ENCODE measurements at places on chromosomes 2 and 18.

GRCh38 chr2:75637568-75637967, 9.0 kb upstream of the MRPL19 start:
- DNase-seq, result no peak

DNA sequence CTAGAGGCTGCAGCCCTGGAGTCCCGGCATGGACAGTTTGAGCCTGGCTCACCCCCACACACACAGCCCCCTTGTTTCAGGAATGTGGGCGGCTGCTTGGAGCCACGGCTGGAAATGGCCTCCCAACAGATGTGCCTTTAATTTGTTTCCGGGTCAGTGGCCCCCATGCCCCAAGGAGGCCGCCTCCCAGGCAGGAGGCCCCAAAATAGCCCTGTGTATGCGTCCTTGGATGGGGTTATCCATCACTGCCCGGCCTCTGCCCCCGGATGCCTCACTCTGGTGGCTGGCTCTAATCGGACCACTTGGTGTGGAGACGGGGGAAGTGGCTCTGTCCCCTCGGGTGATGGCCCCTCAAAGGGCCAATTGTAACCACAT, 151.9 kb upstream of the MYCN start:
- DNase-seq, result no peak

GRCh38 chr18:32213693-32214092, 23.9 kb downstream of the MEP1B start:
- DNase-seq, result no peak

- no peak for DNase-seq
These were observed 542.2 kb downstream of the XIRP2 start for GRCh38 chr2:167430447-167430846.

DNA sequence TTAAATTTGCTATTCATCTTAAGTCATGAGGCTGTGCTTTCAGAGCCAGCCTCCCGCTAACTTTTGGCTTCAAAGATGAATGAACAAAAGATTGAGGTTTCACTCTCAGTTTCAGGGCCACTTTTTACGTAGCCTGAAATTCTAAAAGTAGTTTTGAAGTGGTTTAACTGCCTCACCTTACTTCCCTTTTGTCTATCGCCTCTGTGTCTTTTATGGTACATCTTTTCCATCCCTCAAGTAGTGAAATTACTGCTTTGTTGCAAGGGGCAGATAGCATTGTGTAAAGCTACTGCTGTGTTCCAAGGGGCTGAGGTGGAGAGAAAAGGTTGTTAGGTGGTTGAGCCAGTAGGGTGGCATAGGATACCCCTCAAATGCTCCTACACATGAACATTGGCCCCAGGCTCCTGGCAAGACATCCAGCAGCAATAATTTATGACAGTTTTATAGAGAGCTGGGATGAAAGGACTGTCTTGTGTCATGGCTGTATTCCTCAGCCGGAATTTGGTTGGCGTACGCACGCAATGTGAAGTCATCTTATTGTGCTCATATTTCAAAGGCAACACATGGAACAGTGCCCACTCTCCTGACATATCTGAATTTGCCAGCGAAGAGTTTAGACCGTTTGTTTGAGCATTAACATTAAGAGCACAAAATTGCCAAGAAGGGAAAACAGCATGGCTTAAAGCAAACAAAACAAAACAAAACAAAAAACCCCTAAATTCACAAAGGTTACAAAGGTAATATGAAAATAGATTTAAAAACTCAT, 32.2 kb downstream of the QPCT start:
- DNase-seq, result peak; percentile 6

DNA sequence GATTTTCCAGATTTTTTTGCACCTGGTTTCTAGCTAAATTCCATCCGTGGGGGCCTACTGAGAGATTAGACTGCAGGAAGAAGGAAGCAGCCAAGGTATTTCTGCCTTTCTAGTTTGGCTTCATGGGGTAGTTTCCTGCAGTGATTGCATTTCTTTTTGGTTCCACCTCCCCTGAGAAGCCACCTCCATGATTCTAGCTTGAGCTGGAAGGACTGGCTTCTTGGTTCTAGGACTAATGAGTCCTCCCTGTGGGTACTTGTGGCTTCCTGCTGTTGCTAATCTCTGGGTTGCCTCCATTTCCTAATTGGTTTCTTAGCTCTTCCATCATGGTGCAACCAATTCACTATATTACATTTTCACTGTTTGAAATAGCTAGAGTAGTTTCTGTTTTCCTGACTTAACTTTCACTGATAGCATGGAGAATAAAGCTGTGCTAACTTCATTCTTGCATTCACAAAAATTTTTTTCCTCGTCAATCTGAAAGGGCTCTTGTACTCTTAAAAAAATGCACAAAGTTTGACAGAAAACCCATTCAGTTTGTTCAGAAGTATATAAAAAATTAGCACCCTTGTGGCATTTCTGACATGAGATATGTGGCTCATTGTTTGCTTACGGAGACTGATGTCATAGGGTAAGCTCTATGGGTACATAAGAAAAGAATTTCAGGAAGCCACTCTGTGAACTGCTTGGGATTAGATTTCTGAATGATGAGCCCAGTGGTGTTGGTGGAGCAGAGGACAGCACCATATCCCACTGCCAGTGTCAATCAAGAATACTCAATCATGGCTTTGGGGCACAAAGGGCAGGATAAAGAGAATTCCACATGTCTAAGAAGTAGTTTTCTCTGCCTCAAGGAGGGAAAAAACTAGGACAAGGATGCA, 242.8 kb upstream of the RBMS1 start:
- no peak for DNase-seq

DNA sequence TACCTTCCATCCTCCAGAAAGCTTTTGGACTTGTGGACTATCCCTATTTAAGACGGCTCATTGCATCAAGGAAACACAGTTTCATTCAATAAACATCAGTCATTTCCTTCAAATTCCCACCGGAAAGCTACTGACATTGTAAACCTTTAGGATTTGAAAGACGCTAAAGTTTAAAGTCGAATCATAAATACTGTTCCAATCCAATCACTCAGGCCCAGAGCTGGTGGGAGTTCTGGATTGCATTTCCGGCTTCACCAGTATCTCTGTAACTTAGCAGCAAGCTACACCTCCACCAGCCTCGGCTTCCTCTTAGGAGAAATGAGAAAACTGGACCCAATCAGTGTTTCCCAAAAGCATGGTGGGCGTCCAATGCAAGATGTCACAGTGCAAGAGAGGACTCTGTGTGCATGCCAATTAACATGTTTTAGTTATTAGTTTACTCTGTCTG, 1.6 kb downstream of the WDFY1 start:
- no peak for DNase-seq

DNA sequence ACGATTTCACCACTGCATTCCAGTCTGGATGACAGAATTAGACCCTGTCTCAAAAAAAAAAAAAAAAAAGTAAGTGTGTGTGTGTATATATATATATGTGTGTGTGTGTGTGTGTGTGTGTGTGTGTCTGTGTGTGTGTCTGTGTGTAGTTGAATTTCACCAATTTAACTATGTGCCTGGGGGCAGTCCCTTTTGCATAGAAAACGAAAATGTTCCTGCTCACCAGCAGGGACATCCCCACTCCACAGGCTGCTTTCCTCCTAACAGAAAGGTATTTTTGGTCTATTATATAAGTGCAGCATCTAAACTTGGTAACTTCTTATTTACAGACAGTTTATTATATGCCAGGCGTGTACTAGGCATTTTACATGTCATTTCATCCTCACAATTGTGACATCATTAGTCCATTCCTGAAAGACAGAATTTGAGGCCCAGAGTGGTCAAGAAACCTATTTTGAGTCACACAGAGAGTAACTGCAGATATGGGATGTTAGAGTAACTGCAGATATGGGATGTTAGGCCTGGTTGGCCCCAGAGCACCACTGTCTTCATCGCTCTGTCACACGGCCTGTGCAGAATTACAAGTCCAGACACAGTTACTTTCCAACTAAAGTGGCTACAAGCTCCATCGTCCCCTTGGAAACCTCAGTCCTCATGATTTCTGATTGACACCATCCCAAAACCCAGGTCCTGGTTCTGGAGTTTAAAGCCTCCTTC, 9.3 kb upstream of the TTL start:
- no peak for DNase-seq

- no peak for DNase-seq
These were observed 31.4 kb upstream of the SALL3 start for GRCh38 chr18:78948221-78948620.

DNA sequence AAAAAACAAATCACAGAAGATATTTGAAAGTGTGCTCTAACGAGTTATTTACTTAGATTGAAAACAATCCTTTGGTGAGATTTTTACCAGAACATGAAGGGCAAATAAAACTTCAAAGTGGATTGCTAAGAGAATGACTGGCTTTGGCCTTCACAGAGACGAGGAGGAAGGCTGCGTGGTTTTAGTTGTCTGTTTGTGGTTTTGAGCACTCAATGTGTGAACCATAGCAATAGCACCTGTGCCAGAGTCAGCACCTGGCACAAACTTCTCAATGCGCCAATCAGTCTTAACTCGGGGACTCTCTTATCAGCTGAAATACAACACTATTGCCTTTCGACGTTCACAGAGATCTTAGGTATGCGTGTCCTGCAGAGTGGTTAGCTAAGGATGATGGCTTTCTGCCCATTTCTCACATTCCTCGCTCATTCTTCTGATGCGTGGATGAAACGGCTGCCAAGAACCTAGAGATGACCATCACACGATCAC, 70.0 kb downstream of the MBP start:
- peak; percentile 61 for DNase-seq

DNA sequence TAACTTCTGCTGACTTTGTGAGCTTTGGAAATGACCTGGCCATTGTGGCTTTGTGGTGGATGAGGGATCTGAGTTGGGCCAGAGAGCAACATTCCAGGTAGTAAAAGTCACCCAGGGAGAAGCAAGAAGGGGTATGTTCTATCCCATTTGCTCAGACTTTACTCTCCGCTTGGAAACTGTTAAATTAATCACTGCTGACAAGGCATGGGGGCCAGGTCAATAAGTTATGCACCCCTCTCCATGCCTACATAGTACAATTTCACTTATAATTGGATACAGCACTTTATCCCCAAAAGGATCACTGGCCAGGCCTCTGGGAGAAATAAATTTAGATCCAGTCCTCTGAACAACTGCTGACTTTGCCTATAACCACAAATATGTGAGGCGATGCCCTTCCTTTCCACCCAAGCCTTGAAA, 92.1 kb downstream of the RPRM start:
- no peak for DNase-seq

DNA sequence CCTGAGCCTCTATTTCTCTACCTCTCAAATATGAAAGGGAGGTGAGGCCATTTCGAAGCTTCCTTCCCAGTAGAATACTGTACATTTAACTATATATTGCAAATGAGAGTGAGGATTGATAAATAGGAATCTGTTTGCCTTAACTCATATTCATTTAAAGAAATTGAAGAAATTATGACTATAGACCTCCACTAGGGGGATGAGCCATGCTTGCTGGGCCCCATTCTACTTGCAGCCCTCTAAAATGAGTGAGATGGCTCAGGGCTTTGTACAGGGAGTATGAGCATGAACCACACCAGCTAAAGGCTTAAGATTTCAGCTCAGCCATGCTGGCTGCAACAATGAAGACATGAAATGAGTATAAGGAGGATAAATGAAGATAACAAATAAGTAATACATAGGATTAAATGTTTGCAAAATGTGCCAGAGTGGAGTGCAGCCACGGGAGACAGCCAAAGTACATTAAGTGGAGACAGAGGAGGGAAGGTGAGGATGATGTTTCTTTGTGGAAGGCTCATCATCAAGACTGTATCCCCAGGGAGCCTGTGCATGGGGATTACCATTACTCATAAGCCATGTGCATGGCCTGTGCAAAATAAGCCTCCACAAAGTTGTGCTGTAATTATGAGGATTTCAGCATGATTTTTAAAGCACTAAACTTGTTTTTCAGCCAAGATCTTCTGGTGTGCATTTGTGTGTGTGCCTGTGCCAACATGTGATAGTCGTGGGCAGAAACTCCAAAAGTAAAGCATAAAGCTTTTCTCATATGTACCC, 300.8 kb downstream of the CNTNAP5 start:
- no peak for DNase-seq

GRCh38 chr18:36181441-36181840, 5.9 kb upstream of the MOCOS start:
- no peak for DNase-seq

- no peak for DNase-seq
These were observed 540.6 kb downstream of the STK39 start for GRCh38 chr2:167706800-167707199.

DNA sequence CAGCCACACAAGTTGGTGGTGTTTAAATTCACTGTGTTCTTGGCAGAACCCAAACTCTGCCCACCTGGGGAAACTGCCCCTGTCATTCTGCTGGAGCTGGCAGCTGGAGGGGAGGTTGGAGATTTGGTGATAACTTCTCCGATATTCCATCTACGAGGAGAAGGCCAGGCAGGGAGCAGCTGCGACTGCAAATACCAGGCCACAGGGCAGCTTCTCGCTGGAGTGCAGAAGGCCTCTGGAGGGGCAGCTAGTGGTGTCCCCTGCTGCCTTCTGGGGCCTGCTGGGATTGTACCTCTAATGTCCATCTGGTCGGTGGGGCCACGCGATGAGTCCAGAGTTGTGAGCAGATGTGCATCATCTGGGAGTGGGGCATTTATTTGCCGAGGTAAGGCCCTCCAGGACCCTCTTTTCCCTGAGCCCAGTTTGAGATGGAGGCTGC, 98.9 kb downstream of the ACKR3 start:
- DNase-seq, result no peak

DNA sequence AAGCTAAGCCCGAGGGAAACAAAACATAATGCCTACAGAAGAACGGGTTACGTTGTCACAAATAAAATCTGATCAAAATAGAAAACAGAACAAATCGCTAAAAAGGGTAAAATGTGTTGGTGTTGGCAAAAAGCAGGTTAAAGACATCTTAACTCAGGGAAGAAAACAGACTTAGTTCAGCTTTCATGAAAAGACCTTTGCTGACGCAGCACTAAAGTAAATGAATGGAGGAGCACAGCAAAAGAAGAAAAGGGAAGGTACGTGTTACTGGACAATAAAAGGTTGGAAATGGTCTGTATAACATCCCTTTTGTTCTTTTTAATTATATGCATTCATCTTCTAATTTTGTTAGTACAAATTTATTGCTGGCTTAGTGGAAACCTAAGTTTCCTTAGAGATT, 117.4 kb upstream of the DSEL start:
- no peak for DNase-seq

GRCh38 chr18:58013241-58014211, 30.5 kb upstream of the NEDD4L start:
- DNase-seq, result no peak

GRCh38 chr2:241947004-241947350, 77.4 kb downstream of the RTP5 start:
- no peak for DNase-seq

DNA sequence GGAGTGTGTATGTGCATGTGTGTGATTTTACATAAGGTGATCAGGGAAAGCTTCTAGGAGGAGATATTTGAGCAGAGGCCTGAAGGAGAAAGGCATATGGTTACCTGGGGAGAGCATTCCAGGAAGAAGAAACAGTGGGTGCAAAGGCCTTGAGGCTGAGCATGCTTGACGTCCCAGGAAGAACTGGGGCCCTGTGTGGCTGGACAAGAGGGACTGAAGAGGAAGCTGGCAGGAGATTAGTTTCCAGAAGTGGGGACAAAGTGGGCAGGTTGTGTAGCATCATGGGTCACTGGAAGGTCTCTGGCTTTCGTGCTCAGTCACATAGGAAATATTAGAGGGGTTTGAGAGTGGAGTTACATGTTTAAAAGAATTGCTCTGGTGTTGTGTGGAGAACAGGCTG, 42.0 kb upstream of the POLE4 start:
- no peak for DNase-seq

- no peak for DNase-seq
These were observed 116.8 kb upstream of the RAB6C start for GRCh38 chr2:129862668-129863067.
